ENCODE measurements at places on chromosomes 3 and 15. TPM values are rescaled to one million over a fixed set of nuclear protein-coding genes. Genes with fewer than 3 reads are reported as not detected.
A peak's percentile ranks its signal among the peaks of the same experiment; 100 is the strongest.

ARMC8 gene
- 48.3 TPM for total RNA-seq

DNA sequence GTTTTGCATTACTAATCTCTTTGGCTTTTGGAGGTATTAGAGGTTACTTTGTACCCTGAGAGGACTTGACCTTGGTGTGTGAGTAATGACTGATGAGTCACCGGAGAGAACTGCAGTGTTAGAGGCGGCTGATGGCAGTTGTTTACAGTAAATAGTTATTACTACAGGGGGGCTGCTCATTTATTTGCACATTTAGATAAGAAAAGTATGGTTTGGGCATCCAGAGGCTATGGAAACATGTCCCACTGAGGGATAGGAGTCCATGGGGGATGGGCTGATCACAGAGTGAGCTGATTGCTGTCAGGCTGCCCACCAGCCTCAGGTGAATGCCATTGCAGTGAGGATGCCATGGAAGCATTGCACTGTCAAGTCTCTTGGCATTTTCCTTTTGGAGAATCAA lies 17.3 kb upstream of the STAC start:
- no peak for DNase-seq

DNA sequence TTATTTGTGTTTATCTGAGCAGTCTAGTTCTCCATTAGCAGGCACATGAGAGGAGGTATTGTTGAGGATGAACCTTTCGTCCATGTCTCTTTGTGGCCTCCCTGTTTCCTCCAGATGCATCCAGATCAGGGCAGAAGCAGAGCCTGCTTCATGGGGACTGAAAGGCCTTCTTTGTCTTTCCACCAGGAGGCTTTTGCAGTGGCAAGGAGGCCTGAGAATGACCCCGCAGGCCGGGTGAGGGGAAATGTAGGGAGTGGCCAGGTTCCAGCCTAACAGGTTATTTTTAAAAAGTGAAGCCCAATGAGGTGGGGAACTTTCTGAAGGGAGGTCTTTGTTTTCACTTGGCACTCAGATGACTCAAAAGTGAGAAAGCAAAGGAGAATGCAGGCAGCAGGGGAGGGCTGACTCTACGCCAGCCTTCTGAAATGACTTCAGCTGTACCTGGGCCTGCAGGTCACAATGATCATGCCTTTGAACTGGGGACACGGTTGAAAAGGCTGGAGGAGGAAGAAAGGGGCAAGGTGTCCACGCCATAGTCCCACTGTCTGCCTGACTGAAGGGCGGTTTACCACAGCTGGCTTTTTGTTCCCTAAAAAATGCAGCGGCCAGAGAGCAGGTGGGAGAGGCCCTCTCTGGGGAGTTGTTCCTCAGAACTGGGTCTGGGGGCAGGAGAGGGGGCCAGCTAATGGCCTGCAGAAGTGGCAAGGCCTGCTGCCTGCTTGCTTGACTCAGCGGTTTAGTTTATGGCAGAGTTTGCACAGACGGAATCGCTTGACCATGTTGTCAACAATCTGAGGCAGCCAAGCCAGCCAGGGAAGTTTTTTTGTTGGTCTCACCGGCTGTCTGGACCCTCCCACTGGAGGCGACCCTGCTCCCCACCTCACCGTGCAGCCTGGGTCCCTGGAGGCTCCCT lies 28.7 kb downstream of the CMTM7 start:
- peak; percentile 74 for DNase-seq

GRCh38 chr3:173911446-173911845 lies 513.9 kb downstream of the NLGN1 start:
- no peak for DNase-seq

All from Peyer's patch (tissue), 4 donors.